ENCODE measurements at places on chromosomes 6 and 20. TPM values are rescaled to one million over a fixed set of nuclear protein-coding genes. Genes with fewer than 3 reads are reported as not detected.

Gene SLC35B3
- 15.1 TPM for total RNA-seq

DNA sequence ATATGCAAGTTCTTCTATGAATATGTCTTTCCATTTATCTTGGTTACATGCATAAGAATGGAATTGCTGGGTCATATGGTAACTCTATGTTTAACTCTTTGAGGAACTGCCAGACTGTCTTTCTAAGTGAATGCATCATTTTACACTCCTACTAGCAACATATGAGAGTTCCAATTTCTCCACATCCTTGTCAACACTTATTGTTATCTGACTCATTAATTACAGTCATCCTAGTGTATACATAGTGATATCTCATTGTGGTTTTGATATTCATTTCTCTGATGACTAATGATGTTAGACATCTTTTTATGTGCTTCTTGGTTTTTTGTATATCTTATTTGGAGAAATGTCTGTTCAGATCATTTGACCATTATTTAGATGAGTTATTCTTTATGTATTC is 96.7 kb upstream of the LAMP5 start:
- DNase-seq, result peak; percentile 95

DNA sequence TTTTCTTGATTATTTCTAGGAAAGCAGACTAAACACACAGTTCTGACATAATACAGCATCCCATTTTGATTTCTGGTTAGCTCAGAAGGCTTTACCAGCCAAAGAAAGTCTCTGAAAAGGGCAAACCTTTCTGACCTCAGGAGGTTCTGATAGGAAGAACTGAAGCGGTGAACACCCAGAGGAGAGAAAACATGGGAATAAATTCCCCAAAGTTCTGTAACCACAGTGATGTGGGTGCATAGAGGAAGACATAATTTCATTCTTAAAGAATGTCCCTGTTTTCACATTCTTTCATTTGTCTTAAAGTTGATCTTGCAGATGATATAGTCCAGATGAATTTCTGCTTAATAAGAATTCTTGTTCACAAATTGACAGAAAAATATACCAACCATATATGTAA is 60.3 kb downstream of the RSPO3 start:
- no peak for DNase-seq

- no peak for DNase-seq
These were observed 193.4 kb upstream of the PRDM1 start for GRCh38 chr6:105892577-105893262.

DNA sequence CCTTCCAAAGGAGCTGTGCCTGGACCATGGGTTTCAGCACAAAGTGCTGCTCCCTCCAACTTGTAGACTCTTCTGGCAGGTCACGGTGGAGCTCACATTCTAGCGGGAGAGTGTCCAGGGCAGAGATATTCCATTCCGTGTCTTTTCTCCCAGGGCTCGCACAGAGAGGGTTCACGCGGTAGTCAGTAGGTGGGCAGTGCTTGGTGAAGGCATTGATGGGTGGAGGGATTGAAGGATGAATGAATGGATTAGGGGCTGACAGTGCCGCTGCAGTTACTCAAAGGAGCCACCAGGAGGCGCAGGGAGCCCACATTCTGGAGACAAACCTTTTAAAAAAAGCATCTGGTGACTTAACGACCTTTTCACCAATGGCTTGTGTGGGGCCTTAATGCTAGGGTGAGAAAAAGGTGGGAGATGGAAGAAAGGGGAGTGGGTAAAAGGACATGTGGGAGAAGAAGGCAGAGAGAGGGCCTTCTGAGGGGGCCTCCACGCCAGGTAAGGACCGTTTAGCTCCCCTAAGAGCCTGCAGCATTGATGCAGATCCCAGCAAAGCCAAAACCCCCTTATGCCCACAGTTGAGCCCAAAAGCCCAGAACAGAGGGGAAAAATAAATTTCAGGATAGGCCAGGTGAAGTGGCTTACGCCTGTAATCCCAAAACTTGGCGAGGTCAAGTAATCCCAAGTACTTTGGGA is 17.5 kb upstream of the FAM110A start:
- DNase-seq, result peak; percentile 36

DNA sequence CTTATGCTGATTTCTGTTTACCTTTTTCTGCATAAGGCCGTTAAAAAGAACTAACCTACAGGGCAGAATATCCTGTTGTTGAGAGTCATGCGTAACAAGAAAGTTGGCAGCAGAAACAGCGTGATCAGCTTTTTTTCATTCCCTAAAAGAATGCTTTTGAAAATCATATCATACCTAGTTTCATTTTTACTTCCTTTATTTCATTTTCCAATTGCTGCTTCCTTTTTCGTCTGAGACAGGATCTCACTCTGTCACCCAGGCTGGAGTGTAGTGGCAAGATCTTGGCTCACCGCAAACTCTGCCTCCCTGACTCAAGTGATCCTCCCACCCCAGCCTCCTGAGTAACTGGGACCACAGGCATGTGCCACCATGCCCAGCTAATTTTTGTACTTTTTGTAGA is 4.1 kb downstream of the CALHM6 start:
- DNase-seq, result peak; percentile 12

DNA sequence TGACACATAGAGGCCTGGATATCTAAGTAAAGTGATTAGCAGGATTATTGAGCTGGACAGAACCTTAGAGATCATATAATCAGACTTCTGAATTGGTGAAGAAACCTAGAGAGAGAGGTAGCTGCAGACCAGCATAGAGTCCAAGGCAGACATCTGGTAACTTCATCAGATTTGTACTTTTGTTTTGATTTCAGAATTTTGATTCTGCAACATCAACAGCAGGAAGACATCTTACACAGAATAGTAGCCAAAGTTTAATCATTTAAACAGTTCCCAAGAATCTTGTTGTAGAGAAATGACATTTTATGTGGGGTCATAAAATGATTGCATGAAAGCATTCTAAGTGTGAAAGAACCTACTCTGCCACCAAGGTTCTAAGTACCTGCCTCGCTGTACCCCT is 39.4 kb downstream of the RPRD1B start:
- DNase-seq, result no peak

DNA sequence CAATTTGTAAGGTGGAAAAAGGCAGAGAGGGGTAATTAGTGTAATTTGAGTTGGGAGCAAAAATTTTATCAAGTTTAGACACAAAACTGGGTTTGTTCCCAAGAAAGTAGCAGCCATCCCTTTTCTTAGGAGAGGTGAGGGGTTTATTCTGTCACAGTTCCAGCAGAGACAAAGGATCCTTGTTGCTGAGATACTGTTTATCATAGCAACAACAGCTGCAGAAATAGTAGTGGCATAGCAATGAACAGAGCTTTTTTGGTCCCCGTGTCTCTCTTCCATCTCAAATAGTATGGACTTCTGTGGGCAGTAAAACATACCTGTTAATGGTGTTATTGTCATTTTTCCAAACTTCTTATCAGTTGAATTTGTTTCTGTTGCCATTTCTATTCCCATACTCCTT is 23.9 kb downstream of the ZKSCAN8 start:
- DNase-seq, result no peak

- DNase-seq, result no peak
These were observed 153.5 kb downstream of the DLL1 start for GRCh38 chr6:170137176-170137891.

- DNase-seq, result no peak
These were observed 17.3 kb downstream of the PLCG1 start for GRCh38 chr20:41154436-41155176.

Data from bronchial epithelial cell (primary cell).